ENCODE measurements at places on chromosomes 7 and 10.
A peak's percentile ranks its signal among the peaks of the same experiment; 100 is the strongest.

- no peak for DNase-seq
Measured at GRCh38 chr10:65367706-65368105, 1558.1 kb upstream of the LRRTM3 start.

GRCh38 chr7:157434701-157435100, 97.9 kb downstream of the DNAJB6 start:
- no peak for DNase-seq

DNA sequence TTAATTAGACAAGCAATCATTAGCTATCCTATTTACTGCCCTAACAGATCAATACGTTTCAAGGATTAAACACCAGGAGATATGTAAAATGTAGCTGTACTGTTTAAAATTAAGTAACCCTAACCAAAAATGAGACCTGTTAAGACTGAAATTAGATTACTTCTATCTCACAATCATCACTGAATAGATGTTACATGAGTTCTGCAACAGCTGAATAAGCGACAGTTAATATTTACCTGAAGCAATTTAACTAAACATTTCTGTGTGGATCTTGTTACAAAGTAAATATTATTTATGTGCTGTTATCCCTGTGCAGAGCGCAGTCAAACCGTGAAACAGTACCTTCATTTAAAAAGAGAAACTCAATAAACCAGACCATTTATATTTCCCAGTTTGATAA, 122.5 kb downstream of the RELN start:
- DNase-seq = peak; percentile 78

- no peak for DNase-seq
Measured at GRCh38 chr7:100085515-100085914, 3.3 kb upstream of the COPS6 start.

- no peak for DNase-seq
Measured at GRCh38 chr7:18419456-18419855, 76.1 kb upstream of the HDAC9 start.

- no peak for DNase-seq
Measured at GRCh38 chr7:142496545-142496991, 238.7 kb upstream of the PRSS58 start.

DNA sequence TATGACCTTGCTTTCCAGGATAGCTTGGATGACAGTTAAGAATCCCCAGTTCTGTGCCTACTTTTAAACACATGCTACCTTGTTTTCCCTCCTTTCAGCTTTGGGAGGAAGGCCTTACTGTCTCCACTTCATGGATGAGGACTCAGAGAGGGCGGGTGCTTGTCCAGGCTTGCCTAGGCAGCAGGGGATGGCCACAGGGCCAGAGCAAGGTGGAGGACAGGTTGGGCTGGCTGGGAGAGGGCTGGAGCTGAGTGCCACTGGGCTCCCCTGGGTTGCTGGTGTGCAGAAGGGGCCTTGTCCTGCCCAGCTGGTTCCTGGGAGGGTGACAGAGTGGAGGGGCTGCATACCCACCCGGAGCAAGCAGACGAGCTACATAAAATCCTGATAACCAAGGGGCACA, 117.8 kb downstream of the GRK5 start:
- no peak for DNase-seq

DNA sequence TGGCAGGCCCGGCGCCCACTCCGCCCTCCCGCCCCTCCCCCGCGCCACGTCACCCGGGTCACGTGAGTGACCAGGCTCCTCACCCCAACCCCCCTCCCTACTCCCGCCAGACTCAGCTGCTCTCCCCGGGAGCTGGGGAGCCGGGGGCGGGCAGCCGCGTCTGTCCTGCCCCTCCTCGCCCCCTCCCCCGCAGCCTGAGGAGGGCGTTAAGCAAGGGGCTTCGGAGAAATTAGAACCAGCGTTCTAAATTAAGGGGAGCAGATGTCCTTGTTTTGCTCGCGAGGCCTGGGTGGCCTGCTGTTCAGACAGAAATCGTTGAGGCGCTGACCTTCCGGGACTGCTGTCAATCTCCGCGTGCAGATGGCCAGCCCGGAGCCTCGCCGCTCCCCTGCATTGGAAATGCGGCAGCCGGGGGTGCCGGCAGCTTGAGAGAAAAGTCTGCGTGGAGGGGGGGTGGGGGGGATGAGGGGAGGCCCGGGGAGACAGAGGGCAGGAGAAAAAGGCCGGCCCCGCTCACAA, 102.2 kb upstream of the ZNF438 start:
- DNase-seq = peak; percentile 51

DNA sequence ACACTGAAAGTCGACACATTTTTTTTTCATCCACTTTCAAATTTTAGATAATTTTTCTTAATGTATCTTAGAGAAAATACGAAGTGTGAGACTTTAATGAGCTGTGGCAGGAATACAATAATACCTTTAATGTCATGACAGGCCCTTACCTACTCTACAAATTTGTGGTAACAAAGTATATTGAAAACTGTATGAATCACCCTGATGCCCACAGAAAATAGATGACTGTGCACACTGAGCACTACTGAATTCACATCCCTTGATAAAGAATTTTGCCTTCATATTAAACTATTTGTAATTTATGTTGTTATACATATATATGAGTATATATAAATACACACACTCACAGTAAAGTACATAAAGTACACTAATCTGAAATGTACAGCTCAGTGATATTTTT, 51.7 kb downstream of the AKR1D1 start:
- DNase-seq = no peak

DNA sequence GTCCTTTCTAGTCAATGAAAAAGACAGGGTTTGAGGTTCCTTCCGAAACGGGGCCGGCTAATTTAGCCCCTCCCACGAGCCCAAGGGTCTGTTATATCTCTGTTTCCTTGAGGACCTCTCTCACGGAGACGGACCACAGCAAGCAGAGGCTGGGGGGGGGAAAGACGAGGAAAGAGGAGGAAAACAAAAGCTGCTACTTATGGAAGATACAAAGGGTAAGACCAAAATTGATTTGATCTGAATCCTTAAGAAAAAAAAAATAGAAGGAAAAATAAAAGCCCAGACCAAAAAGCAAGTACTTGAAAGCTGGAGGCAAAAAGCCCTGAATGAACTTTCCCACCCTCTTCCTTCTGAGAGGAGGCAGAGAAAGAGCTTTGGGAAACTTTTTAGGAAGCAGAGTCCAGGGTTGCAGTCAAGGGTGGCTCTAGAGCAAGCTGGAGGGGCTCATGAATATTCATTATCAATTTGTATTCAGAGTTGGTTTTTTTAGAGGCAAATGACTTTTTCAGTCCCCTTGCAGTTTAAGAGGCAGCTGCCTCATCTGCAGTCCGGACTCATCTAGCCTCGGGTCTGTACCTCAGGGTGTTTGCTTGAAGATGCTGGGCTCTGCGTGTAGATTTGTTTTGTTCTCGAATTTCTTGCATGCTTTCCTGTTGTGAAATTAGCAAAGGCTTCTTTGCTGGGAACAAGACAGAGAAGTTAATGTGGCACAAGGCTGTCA, at the start of gene ENTPD1:
Gene ENTPD1, plus strand, starts transcription at position 123 of the 721 bp plus-strand sequence. Its CDS starts 77 bp downstream, at position 200.
- no peak for DNase-seq

- DNase-seq = no peak
Measured at GRCh38 chr10:132696728-132697577, 89.0 kb downstream of the NKX6-2 start.

DNA sequence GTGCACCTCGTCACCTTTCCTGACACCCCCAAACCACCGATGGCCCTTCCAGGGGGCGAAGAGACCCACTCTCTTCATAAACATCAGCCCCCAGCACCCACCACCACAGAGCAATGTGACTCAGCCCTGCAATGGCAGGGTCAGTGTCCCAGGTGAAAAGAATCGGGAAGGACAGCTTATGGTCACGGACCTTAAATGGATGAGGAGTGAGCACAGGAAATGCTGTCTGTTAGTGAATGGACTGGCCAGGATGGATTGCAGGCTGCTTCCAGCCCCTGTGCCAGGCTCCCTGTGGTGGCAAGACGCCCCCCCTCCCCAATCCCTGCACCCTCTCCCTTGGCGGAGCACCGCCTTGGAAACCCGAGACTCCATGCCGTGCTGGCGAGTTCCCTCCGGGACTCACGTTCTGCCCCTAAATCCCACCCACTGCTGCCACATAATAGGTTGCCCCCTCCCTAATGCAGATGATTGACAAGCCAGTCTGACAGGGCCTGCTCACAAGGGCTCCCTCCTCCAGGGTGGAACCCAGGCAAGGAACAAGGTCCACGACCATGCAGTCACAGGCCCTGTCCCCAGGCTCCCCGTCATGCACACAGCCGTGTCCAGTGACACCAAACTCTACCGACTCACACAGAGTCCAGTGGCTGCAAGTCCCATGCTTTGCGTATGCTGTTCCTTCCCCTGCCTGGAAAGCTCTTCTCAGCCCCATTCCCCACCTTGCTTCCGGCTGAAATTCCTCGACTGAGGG, 7.3 kb downstream of the ASB13 start:
- DNase-seq = no peak

DNA sequence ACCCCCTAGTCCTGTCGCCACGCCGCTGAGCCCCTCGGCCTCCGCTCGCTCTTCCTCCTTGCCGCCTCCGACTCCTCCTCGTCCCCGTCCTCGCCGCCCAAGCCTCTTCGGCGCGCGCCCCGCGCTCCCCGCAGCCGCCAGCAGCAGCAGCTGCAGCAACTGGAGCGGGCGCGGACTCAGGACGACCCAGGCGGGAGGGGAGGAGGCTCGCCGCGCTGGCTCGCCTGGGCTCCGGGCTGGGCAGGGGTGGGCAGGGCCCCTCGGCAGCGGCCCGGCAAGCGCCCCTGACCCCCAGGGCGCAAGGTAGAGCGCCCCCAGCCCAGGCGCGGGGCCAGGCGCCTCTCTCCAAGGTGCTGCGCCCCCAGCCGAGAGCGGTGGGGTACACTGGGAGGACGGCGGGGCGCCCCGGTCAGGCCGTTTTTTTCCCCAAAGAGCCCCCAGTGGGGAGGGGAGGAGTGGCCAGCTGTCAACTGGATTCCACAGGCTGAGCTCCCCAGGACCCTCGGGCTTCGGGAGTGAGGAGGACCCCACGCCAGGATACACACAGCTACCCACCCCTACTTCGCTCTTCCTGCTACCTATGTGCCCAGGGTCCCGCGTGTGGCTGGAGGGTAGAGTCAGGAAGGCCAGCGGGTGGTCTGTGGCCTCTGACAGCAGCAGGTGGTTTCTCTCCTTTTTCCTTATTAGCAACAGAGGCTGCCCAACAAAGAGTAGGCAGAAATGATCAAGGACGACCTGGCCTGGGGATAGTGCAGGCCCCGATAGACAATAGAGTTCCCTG, 903 bp upstream of the KCNMA1 start:
- DNase-seq = peak; percentile 8

GRCh38 chr10:22370320-22370719, 25.0 kb downstream of the SPAG6 start:
- no peak for DNase-seq

DNA sequence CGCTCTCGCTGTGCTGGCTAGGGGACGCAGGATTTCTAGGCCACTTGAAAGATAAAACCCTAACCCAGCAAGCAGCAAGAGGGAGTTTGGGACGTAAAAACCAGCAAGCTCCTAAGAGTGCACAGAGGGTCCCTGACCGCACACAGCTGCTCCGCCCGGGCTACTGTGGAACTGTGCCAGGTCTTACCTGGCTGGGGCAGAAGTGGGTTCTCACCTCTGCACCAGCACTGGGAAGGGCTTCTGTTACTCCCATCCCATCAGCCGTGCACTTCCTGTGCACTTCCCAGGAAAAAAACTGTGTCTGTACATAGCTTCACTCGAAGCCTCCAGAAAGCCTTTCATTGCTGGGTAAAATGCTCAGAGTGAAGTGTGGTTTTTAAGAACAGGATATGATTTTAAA, 45.9 kb upstream of the PTF1A start:
- DNase-seq = no peak

DNA sequence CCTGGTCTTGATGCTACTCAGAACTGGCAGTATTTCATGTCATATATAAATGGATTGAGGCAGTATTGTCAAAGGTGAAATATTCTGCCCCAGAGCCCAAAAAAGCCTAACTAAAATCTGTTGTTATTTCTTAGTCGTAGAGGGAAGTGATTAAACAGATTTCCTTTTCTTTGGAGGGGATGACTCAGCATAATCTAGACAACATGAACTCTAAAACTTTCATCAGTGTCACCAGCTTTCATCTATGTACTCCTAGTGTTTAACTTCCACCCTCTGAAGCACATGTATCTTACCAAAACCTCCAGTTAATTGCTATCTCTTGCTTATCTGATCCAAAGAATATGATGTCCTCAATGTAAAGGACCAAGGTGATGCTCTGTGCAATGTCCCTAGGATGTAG, 97.1 kb upstream of the ARID5B start:
- no peak for DNase-seq

DNA sequence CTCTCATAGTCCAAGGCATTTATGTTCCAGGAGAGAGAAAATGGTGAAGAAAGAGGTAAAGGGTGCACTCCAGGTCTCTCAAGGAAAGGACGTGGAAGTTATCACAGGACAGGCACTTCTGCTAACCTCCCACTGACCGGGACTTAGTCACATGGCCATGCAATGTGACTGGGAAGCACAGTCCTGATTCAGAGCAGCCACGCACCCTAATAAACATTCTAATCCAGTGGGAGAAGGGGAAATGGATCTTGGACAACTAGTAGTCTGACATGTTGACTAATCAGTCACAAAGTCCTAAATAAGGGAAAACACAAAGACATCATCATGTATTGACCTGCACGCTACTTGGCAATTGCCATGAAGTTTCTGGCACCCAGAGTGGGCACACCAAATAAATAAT, 417.5 kb upstream of the ZMIZ1 start:
- no peak for DNase-seq

All from NCI-H2029 (cell line).